T47D (cell line): ENCODE measurements at places on chromosomes 5 and 9.

GRCh38 chr9:88090151-88090581, 48.1 kb downstream of the SPATA31C2 start:
- no peak for DNase-seq

GRCh38 chr9:120965344-120966012, 38.9 kb upstream of the TRAF1 start:
- DNase-seq, result no peak

GRCh38 chr9:87588339-87588738, 90.7 kb downstream of the DAPK1 start:
- DNase-seq, result no peak

- no peak for DNase-seq
These were observed 163.7 kb upstream of the TRPC7 start for GRCh38 chr5:136529081-136529480.

GRCh38 chr5:108729242-108729615, 18.5 kb upstream of the FER start:
- no peak for DNase-seq

GRCh38 chr9:89457376-89457855, 40.5 kb downstream of the SEMA4D start:
- DNase-seq, result no peak

- DNase-seq, result no peak
These were observed 1.5 kb downstream of the NDFIP1 start for GRCh38 chr5:142110046-142110531.

- DNase-seq, result no peak
These were observed 56.9 kb upstream of the STXBP1 start for GRCh38 chr9:127554966-127555839.

DNA sequence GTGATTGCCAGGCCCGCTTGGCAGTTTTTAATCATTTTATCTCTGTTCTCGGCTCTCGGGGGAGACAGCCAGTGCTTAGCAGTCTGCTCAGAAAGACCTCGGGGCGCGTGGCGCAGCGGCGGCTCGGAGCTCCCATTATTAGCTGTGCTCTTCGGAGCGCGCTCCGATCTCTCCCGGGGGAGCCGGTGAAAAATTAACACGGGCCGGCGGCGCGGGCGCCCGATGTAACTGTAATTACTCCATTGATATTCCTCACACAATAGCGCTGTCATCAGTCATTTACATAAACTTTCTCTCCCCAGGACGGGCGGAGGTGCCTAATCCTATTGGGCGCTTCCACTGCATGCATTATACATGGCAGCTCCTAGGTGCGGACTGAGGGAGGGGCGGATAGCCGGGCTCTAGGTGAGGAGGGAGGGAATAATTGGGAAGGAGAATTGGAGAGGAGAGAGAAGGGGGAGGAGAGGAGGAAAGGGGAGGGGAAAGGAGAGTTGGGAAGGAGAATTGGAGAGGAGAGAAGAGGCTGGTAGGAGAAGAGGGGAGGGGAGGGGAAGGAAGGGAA, 24.9 kb downstream of the LMX1B start:
- DNase-seq, result no peak
